RCC 7860 (cell line): ENCODE measurements at places on chromosomes 4 and X.
A peak's percentile ranks its signal among the peaks of the same experiment; 100 is the strongest.

GRCh38 chr4:112206431-112206830 lies 25.2 kb upstream of the AP1AR start:
- no peak for DNase-seq

GRCh38 chr4:41709844-41710481 lies 38.6 kb downstream of the PHOX2B start:
- DNase-seq = no peak

DNA sequence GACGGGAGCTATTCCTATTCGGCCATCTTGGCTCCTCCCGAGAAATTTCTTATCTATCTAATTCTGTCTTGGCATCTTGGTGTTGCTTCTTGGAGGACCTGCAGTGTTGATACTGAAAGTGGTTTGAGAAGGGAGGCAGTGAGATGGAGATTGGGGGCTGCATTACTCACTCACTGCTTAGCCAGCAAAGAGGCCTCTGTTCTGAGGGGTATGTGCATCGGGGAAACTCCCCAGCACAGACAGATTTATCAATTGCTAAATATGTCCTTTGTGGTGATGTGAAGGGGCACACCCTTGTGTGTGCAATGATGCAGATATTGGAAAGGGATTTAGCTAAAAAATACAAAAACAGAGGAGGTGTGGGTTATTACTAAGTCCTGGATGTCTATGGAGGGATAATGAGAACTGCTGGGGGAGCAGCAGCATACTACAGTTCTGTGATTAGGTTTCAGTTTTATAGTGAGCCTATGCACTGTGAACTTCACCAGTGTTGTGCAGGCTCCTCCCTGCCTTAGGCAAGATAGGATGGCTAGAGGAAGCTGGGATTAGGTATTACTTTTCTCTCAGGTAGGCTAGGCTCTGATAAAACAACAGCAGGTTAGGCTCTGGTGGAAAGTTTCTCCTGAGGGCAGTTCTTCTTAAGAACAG lies 279.0 kb downstream of the HS3ST1 start:
- no peak for DNase-seq

- DNase-seq = no peak
These were observed 37.2 kb downstream of the CXXC4 start for GRCh38 chr4:104457308-104457981.

DNA sequence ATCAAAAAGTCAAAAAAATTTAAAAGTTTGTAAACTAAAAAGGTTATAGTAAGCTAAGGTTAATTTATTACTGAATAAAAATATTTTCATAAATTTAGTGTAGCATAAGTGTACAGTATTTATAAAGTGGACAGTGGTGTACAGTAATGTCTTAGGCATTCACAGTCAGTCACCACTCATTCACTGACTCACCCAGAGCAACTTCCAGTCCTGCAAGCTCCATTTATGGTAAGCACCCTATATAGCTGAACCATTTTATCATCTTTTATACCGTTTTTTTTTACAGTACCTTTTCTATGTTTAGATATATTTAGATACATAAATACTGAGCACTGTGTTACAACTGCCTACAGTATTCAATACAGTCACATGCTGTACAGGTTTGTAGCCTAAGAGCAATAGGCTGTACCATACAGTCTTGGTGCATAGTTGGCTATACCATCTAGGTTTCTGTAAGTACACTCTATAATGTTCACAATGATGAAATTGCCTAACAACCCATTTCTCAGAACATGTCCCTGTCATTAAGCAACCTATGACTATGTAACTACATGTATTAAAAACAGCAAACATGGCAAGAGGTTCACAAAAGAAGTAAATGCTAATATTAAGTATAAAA lies 18.6 kb downstream of the ACSL4 start:
- DNase-seq = peak; percentile 65
